CD8-positive, alpha-beta memory T cell (primary cell): ENCODE measurements at places on chromosomes 4 and X.

DNA sequence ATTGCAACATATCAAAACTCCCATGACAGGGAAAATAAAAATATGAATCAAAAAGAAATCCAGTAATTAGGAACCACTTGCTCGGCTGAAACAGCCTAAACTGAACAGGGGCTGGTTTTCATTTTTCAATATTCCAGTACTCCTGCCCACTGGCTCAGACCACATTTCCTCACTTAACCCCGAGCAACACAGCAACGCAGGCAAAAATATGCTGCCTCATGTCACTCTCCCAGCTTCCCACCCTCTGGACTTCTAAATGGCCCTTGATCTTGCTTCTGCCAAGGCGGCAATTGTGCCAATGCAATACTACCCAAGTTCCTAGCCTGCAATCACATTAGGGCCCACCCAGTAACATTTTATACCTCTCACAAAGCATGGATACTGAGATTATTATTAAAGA lies 30.6 kb downstream of the USP46 start:
- DNase-seq, result no peak

- no peak for DNase-seq
These were observed 37.2 kb upstream of the FRMD7 start for GRCh38 chrX:132165005-132165404.

- DNase-seq, result no peak
These were observed 418.9 kb upstream of the RPS6KA3 start for GRCh38 chrX:20685652-20686051.

DNA sequence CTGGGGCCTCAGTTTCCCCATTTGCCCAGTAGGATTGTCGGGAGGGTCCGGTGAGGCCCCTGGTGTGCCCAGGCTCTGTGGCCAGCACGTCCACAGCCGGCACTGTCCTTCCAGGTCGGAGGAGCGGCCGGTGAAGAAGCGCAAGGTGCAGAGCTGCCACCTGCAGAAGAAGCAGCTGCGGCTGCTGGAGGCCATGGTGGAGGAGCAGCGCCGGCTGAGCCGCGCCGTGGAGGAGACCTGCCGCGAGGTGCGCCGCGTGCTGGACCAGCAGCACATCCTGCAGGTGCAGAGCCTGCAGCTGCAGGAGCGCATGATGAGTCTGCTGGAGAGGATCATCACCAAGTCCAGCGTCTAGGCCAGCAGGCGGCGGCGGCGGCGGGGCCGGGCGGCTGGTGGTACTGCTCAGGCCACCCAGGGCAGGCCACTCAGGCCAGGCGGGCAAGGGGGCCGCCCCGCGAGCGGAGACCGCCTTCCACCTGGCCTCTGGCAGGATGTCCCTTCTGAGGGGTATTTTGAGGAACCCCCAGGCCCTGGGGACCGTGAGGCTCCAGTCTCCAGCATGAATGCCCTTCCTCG lies 6.7 kb downstream of the MSANTD1 start:
- DNase-seq, result no peak

DNA sequence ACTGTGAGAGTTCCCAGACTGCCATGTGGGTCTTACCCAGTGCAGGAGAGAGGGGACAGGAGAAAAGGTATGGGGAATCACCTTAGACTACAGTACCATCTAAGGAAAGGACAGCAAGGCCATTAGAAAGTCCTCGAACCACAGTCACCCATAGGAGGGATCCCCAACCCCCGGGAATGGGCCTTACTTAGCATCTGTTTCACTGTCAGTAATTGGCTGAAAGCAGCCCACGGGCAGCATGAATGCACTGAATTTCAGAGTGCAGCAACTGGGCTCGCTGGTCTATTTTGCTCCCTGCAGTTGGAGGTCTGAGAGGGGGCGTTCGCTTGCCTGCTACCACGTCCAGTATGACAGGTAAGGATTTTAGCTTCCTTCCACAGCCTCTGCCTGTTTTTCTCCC lies 50.4 kb upstream of the KLHL8 start:
- no peak for DNase-seq

GRCh38 chrX:103710609-103711008 lies at the start of gene TMEM31:
TSS of gene TMEM31 (plus strand) at chrX:103710909. CDS start at chrX:103712259, 1,350 bp downstream.
- no peak for DNase-seq

DNA sequence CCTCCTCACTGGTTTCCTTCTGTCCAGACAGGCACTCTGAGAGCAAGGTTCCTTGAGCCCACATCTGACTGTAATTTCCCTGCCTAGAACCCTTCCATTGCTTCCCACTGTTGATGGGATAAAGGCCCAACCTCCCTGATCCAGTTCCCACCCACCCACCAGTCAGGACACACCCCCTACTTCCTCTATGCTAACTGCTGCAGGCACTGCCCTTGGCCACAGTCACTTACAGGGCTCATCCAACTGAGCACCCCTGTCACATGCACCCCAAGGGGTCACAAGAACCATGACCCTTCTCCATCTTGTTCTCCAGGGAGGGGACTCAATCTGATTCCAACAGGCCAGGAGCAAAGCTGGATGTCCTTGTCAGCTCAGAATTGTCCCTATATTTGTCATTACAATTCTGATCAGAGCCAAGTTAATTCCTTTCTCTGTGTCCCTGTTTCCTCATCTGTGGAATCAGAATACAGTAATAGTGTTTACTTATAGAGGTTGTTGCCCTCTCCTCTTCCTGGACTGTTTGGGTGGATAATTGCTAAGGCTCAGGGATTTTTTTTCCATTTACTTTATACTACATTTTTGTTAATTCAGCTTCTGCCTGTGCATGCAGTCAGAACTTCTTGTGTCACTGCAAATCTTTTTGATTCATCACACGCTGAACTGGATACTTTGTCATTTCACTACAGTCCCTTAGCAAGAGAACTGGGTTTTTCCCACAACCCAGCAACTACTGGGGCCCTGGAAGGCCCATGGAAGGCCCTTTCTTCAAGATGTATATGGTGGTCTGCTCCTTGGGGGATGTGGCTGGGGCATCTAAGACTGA lies 105.6 kb upstream of the MAMLD1 start:
- no peak for DNase-seq

DNA sequence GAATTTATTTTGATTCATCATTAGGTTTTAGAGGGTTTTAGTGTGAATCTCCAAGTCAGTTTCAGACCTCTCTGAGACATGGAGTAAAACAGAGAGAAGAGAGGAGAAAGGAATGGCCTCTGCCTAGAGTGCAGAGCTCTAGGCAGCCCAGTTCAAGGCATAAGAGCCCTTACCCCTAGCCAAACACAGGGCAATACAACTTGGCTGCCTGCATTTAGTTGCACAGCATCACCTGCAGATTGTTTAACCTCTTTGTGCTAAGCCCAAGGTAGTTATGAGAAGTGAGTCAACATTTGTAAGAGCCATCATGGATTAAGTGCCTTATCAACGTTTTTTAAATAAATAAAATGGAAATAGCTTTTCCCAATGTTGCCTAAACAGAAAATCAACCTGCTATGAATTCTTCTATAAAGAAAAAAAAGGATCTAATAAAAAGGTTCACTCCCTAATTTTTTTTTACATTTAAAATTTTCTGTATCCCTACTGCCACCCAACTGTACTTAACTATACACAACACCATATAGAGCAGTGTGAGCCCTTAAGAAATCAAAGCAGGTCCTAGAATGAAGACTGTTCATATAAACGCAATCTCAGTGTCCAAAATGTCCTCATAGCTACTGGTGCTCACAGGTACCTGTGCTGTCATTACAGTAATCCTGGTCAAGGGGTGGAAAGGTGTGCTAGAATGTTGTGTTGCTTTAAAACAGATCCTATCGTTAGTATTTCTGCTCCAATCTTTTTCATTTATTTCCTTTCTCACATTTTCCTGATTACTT lies 36.0 kb downstream of the PF4 start:
- DNase-seq, result no peak

DNA sequence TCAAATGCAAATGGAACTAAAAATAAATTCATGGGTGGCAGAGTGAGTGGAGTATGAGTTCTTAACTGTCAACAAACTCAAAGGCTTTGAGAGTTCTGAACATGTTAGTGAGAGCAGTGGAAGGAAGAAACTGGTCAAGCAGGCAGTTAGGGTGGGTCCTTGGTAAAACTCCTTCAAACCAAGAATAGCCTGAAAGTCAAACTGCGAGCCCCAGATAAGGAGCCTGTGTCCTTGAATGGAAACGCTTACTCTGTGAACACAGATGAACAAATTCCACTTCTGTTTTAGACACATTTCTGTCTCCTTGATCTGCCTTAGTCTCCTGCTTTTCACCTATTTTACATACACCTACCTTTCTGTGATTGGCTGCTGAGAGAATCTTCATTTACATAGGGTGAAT lies 129.4 kb upstream of the PCDH18 start:
- DNase-seq, result no peak

GRCh38 chr4:139596034-139596683 lies 40.1 kb upstream of the SETD7 start:
- no peak for DNase-seq

GRCh38 chrX:10076765-10077164 lies 80.0 kb upstream of the CLCN4 start:
- no peak for DNase-seq

DNA sequence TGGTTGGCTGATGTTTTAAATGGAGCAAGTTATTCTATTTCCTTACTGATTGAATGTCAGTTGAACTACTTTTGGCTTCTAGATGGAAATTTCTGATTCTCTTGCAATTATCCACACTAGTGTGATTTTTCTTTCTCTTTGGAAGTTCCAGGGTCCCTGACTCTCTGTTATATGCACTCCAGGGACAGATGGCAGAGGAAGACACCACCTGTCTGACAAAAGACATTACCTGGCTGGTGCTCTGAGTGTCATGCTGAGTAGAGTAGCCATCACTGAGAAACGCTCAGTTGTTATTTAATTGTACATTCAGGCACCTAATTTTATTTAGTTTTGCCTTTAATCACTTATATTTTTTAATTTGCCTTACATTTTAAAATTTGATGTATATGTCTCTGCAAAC lies 105.4 kb upstream of the TLL1 start:
- DNase-seq, result no peak

GRCh38 chr4:85798012-85798770 lies 323.2 kb downstream of the ARHGAP24 start:
- no peak for DNase-seq

DNA sequence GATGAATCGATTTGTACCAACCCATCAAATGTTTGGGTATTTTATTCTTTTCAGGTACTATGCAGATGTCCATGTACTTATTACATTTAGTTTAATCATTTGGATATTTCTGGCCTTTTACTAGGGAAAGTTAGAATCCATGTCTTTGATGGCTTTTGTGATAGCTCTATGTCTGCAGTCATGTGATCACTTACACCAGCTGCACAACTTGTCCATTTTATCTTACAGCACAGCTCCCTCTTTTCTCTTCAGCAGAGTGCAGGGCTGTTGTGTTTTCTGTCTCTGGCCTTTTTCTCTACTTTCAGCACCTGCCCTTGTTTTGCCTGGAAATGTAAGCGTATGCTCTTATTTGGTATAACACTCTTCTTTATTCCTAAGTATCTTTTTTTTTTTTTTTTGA lies 30.6 kb downstream of the WWC2 start:
- DNase-seq, result no peak

GRCh38 chr4:167232805-167233684 lies 1.2 kb downstream of the SPOCK3 start:
- no peak for DNase-seq

DNA sequence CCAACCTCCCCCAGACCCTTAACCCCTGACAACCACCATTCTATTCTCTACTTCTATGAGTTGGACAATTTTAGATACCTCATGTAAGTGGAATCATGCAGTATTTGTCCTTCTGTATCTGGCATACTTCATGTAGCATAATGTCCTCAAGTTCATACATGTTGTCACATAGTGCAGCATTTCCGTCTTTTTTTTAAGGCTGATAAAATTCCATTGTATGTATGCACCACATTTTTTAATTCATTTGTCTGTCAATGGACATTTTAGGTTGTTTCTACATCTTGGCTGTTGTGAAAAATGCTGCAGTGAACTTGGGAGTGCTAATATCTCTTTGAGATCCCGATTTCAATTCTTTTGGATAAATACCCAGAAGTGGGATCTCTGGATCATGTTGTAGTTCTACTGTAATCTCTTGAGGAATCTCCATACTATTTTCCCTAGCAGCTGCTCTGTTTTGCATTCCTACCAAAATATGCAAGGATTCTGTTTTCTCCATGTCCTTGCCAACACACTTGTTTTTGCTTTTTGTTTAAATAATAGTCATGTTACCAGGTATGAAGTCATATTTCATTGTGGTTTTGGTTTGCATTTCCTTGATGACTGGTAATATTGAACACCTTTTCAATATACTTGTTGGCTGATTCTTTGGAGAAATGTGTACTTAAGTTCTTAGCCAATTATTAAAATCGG lies 48.8 kb upstream of the ADAD1 start:
- no peak for DNase-seq

DNA sequence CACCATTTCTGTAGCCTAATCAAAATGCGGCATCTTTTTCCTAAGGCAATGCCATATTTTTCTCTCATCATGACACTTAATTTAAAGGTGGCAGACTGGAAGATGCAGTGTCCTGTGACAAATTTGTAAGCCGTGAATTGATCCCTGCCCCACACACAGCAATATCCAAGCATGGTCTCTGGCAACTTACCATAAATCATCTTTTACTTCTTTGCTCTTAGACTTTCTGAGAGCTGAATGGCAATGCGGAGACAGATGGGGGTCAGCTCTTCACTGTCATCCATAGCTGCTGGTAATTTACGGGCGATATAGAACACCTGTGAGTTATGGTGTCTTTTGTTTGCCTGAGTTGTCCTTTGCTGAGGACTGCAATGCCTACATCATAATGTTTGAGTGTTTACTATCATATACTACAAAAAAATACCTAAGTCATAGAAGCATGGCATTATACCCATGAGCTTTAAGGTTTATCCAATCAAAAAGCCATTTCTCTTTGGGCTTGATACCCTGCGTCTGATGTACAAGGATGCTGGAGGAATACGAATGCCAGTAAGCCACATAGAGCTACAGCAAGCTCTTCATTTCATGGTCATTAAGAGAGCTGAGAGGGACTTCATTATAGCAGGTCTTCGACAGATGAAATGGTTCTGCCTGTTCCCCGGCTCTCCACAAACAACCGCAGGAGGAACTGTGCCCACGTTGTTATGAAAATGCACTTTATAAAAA lies 148.1 kb downstream of the TRIML1 start:
- DNase-seq, result no peak

DNA sequence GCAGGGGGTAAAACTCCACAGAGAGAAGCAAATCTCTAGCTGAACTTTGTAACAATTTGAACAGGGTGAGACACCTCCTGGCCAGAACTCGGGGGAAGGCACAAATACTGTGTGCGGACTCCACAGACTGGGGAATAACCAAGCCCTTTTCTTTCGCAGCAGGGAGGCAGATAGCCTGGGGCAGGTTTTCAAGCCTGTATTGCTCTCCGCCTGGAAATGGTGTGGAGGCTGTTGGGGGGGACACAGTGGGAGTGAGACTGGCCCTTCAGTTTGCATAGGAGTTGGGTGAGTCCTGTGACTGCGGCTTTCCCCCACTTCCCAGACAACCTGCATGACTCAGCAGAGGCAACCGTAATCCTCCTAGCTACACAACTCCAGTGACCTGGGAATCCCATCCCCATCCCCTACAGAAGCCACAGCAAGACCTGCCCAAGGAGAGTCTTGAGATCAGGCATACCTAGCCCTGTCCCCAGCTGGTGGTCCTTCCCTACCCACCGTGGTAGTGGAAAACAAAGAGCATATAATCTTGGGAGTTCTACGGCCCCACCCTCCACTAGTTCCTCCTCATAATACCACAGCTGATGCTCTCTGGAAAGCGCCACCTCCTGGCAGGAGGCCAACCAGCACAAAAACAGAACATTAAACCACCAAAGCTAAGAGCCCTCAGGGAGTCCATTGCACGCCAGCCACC lies 12.9 kb upstream of the SMPX start:
- no peak for DNase-seq
